ENCODE measurements at places on chromosomes 16 and 17. TPM values are rescaled to one million over a fixed set of nuclear protein-coding genes. Genes with fewer than 3 reads are reported as not detected.
A peak's percentile ranks its signal among the peaks of the same experiment; 100 is the strongest.

The CCL14 gene
- total RNA-seq = not detected

The SECTM1 gene
- total RNA-seq = 1.6 TPM

DNA sequence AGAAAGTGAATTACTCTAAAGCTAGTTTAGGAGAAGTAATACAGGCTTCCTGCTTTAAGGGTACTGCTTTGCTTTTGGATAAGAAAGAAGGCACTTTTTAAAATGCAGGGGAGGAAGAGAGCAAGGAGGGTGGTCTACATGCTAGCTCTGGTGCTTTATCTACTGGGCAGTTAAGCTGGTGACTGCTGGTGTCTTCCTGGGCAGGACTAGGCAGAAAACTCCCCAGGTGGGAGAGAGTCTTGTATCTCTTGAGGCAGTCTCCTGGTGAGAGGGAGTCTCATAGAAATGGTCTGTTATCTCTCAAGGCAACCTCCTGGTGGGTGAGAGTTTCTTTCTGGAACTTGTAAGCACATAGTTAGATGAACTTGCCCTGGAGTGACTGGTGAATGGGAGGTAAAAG is 953.9 kb upstream of the GOT2 start:
- DNase-seq = no peak

DNA sequence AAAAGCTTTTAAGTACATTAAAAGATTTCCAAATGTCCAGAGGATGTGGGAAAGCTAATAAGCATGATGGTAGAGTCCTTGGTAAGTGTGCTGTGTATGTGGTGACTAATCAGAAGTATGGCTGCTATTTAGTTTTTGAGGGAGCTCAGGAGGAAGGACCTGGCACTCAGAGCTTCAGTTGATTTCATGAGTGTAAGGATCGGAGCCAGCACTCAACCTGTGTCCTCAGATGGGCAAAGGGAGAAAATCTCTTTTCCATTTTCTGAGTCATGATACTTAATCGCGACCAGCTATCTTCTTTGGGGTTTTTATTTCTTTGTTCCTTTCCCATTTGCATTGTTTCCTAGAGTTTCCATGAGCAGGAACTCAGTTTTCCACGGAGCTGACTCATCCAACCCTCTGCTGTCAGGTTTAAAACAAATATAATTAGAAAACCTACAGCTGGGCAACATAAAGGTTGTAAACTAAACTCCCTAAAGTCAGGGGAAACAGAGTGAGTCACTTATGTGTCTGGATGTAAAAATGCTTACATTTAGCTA is 125.4 kb downstream of the MAP2K6 start:
- peak; percentile 63 for DNase-seq

GRCh38 chr17:65065906-65066305 is 9.4 kb upstream of the GNA13 start:
- DNase-seq = no peak

- DNase-seq = no peak
Observed at GRCh38 chr16:30186782-30187555, 3.6 kb downstream of the CORO1A start.

- DNase-seq = peak; percentile 50
Observed at GRCh38 chr17:52383493-52384100, 225.1 kb upstream of the CA10 start.

GRCh38 chr17:39747745-39748144 is 10.0 kb downstream of the GRB7 start:
- no peak for DNase-seq
